ENCODE measurements at places on chromosomes 3 and 15. TPM values are rescaled to one million over a fixed set of nuclear protein-coding genes. Genes with fewer than 3 reads are reported as not detected.

DNA sequence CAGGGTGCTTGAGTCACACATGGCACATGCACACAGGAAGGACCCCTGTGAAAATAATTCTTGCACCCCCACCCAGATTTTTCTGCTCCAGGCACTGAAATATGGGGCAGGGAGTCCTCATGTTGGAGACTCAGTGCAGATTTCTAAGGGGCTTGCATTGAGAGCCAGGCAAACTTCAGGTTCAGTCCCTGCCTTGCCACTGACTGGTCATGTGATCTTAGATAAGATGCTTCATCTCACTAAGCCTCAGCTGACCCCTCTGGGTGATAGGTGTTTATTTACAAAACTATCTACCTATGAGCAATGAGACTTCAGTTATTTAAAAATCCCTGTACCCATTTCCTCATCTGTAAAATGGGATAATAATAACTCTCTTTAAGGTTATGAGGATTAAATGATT, 30.1 kb upstream of the C3orf80 start:
- no peak for DNase-seq
- H3K4me3 ChIP-seq: no peak overlapping the region
- no peaks in the 10 kb centered on the region for H3K36me3 ChIP-seq
- no peak overlapping the region for H3K27ac ChIP-seq
- no peaks in the 10 kb centered on the region for H3K4me1 ChIP-seq

DNA sequence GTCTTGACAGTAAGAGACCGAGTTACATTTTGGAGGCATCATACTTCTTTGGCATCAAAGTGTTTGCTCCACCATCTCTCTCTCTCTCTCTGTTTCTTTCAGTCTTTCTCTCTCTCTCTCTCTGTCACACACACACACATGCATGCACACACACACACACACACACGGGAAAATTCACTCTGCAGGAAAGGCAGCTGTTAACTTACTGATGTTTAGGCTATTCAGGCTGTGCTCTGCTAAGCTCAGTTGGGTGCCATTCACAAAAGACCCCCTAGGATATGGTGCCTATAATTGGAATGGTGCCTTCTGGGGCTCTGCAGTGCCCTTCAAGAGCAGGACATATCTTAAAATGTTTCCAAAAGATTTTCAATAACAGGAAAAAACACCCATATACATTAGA, 78.2 kb downstream of the KCNH8 start:
- H3K4me3 ChIP-seq: no peak overlapping the region
- H3K27me3 ChIP-seq: no peaks in the 10 kb centered on the region
- no peaks in the 10 kb centered on the region for H3K4me1 ChIP-seq
- H3K36me3 ChIP-seq: no peaks in the 10 kb centered on the region
- H3K27ac ChIP-seq: no peak overlapping the region

GRCh38 chr3:78256123-78256522, 1216.2 kb downstream of the ROBO2 start:
- H3K27ac ChIP-seq: no peak overlapping the region
- no peaks in the 10 kb centered on the region for H3K27me3 ChIP-seq
- no peaks in the 10 kb centered on the region for H3K4me1 ChIP-seq
- no peak overlapping the region for H3K4me3 ChIP-seq
- no peak for DNase-seq

DNA sequence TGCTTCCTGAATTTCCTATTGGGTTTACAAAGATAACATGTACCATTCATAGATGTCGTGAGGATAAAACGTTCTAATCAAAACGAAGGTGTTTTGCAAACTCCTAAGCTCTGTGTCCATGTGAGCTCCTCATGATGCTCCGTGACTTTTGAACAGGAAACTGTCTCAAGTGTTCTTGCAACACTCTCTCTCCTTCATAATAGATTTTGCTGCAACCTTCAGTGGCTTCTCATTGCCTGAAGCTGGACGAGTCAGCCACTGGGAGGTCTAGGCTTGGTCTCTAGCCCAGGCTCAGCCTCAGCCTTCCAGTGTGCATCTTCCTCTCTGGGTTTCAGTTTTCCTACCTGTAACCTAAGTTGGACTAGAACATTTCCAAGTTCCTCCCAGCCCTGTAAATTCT, 18.7 kb upstream of the BCL2A1 start:
- no peak for DNase-seq
- peaks cover 13% of the 10 kb centered on the region for H3K4me1 ChIP-seq
- H3K27ac ChIP-seq: no peak overlapping the region
- no peaks in the 10 kb centered on the region for H3K36me3 ChIP-seq
- H3K27me3 ChIP-seq: no peaks in the 10 kb centered on the region

GRCh38 chr15:25134546-25134945, 179.8 kb downstream of the SNRPN start:
- no peak overlapping the region for H3K27ac ChIP-seq
- DNase-seq: no peak
- H3K4me1 ChIP-seq: no peaks in the 10 kb centered on the region
- H3K4me3 ChIP-seq: no peak overlapping the region
- peaks cover 6% of the 10 kb centered on the region for H3K36me3 ChIP-seq

DNA sequence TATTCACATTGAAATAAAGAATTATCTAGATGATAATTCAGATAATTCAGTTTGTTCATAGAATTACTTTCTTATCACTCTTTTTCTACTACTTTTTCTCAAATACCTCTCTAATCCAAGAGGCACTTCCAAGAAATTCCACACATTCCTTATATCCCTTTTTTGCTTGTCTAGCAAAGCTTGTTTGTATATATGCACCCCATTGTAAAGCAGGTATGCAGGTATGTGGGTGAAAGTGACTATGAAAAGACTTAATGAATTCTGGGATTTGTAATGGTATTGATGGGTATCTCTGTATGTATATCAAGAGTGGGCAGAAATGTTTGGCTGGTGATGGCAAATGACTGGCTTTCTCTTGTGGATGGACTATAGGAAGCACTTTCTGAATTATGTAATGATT, 94.1 kb upstream of the FGF7 start:
- no peaks in the 10 kb centered on the region for H3K4me1 ChIP-seq
- H3K27me3 ChIP-seq: no peaks in the 10 kb centered on the region
- no peak overlapping the region for H3K4me3 ChIP-seq
- H3K27ac ChIP-seq: no peak overlapping the region
- DNase-seq: no peak

- peak; percentile 94 for DNase-seq
- H3K36me3 ChIP-seq: peaks cover 15% of the 10 kb centered on the region
- H3K27me3 ChIP-seq: no peaks in the 10 kb centered on the region
- peak overlapping the region; percentile 99 for H3K27ac ChIP-seq
- peak overlapping the region; percentile 42 for H3K4me3 ChIP-seq
Observed at GRCh38 chr3:50587806-50588758, 18.8 kb downstream of the HEMK1 start.

DNA sequence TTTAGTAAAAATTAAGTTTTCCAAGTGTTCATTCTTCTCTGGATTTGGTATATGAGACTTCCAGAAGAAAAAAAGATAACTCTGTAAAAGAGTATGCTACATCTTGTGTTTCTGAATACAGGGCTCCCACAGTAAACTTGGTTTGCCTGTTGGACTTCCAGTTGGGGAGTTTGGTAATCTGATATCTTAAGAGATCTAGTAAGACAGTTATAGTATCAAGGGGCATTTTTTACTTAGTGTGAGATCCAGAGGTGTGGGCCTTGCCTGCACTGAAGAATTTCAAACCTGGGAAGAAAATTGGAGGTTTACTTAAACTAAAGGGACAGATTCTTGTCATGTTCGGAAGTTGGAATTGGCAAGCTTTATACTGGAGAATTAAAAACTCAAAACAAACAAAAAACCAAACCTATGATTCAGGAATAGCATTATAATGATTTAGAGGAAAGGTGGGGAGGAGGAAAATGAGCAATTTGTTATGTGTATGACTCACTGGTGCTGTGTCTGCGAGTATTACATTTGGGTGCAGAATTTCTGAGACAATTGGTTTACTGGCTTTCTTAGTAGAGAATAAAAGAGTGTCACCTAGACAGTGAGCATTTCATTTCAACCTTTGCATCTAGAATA, 58.9 kb upstream of the ULK4 start:
- H3K27ac ChIP-seq: peak overlapping the region; percentile 37
- H3K4me1 ChIP-seq: peaks cover 81% of the 10 kb centered on the region
- H3K27me3 ChIP-seq: no peaks in the 10 kb centered on the region

GRCh38 chr3:24598695-24599470, 104.2 kb upstream of the THRB start:
- H3K4me1 ChIP-seq: no peaks in the 10 kb centered on the region
- no peaks in the 10 kb centered on the region for H3K27me3 ChIP-seq
- no peaks in the 10 kb centered on the region for H3K36me3 ChIP-seq
- no peak for DNase-seq

FETUB gene
- total RNA-seq: not detected

ZNF660 gene
- 0.22 TPM for total RNA-seq

RASGRP1 gene
- total RNA-seq: 44.2 TPM

SLC22A14 gene
- not detected for total RNA-seq

CHRFAM7A gene
- total RNA-seq: not detected
